Stimulated activated CD8-positive, alpha-beta memory T cell treated with anti-CD3 and anti-CD28 coated beads, Interleukin-7, amount 100 ng/mL, for 1 hour (primary cell): ENCODE measurements at places on chromosomes 13 and 19.

DNA sequence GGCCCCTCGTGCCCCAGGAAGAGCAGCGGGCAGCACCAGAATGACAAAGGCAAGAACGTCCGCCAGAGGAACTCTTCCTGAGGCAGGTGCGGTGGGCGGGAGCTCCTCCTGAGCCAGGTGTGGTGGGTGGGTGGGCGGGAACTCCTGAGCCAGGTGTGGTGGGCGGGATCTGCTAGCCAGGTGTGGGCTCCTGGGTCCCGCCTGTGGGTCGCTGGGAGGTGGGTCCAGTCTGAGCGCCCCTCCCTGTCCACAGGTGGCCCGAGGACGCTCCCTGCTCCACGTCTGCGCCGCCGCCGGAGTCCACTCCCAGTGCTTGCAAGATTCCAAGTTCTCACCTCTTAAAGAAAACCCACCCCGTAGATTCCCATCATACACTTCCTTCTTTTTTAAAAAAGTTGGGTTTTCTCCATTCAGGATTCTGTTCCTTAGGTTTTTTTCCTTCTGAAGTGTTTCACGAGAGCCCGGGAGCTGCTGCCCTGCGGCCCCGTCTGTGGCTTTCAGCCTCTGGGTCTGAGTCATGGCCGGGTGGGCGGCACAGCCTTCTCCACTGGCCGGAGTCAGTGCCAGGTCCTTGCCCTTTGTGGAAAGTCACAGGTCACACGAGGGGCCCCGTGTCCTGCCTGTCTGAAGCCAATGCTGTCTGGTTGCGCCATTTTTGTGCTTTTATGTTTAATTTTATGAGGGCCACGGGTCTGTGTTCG is 7.0 kb upstream of the HCN2 start:
- no peak for DNase-seq

DNA sequence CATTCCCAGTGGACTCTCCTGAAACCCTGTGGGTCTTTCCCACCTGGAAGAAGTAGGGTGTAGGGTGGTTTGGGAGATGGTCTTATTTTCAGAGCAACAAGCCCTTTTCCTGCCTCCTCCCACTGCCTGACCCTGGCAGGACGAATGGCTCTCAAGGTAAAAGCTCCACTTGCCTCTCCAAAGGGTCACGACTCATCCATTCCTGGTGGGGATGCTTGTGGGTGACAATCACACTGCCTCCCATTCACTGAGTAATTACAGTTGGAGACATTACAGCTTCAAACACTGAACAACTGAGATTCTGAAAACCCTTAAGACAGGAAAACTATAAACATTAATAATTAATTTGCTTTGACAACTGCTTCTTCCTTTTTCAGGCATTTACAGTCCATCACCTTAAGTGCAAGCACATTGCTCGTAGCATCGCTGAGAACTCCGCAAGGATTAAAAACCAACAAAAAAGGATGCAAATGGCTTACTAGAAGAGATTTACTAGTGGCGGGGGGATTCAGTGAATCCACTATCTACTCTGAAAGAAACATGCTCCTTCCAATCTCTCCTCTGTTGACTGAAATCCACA is 199.6 kb upstream of the IRS2 start:
- no peak for DNase-seq

GRCh38 chr13:31947506-31947905 is 84.1 kb upstream of the FRY start:
- DNase-seq = no peak

DNA sequence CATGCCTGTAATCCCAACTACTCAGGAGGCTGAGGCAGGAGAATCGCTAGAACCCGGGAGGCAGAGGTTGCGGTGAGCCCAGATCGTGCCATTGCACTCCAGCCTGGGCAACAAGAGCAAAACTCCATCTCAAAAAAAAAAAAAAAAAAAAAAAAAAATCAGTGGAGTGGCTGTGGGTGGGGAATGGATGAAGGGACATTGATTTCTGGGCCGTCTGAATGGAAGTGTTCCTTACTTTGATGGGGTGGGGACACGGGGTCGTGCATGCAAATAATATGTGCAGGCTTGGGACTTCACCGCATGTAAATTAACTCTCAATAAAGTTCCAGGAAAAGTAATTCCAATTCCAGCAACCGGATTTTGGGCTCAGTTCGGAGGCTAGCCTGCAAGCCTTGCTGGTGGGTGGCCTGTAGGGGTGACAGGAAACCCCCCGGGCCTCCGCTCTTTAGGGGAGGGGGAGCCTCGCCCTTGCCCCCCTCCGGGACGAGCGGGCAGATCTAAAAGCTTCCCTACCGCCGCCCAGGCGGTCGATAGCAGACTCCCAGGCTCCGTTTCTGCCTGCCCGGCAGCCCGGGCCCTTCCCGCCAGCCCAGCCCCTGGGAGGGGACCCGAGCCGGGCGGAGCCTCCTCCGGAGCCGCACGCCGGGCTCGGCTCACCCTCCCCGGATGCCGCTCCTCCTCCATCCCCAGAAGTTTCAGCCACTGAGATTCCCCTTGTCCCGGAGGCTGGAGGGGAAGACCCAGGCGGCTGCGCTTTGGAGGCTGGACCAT is 48.0 kb upstream of the ADGRE5 start:
- no peak for DNase-seq

DNA sequence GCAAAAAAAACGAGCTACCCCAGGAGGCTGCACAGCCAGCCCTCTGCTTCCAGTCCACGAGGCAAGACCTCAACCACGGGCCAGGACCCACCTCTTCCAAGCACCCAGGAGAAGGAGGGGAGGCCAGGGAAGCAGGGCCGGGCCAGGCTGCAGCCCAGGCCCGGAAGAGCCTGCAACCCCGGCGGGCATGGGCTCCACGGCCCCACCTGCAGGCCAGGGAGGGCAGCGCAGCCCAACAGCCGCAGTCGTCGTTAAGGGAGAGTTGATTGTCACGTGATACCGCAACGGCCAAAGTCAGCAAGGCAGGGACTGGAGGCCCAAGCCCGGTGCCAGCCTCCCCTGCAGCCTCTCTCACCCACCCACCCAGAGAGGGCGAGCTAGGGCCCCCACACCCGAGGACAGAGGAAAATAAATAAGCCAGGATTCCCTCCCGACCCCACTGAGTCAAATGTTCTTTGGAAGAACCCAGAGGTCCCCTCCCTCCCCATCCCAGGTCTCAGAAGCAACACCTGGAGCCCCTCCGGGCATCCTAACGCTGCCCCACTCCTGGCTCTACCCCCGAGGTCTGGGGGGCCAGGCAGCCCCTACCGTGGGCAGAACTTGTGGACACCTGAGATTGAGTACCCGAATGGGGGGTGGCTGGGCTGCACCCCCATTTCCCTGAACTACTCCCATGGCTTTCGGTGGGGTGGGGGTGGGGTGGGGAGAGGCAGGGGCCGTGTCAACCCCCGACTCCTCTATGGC is 5.2 kb upstream of the REXO1 start:
- peak; percentile 62 for DNase-seq

GRCh38 chr13:27404680-27405079 is 19.7 kb upstream of the GTF3A start:
- DNase-seq = no peak

DNA sequence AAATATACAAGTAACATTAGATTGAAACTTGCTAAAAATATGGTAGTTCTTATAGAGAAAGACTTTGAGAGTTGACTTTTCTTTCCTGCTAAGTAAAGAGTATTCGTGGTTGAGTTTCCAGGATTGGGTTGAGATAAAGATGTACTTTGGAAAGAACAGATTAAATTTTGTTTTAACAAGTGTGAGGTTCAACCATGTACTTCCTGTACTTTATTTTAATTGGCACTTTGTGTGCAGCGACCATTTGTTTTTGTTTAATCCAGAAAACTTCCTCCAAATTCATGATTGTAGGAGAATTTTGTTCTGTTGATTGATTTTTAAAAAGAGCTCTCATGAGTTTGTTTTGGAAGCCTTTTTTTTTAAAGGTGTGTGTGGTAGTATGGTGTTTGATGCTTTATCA is 46.9 kb downstream of the PAN3 start:
- DNase-seq = no peak
